ENCODE measurements at places on chromosomes 12 and 14.

GRCh38 chr12:25119020-25119419 is 75.9 kb downstream of the DNAI7 start:
- DNase-seq = no peak

DNA sequence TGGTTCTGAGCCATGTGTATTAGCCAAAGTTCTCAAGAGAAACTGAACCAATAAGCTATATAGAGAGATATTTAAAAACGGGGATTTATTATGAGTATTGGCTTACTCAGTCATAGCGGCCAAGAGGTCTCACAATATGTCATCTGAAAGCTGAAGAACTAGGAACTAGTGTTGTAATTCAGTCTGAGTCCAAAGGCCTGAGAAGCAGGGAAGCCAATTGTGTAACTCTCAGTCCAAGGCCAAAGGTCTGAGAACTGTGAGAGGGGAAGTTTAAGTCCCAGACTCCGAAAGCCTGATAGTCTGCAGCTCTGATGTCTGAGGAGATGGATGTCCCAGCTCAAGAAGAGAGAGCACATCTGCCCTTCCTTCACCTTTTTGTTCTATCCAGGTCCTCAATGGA is 344.8 kb upstream of the USP15 start:
- no peak for DNase-seq

- DNase-seq = no peak
Measured at GRCh38 chr14:92494512-92494911, 19.1 kb upstream of the RIN3 start.

DNA sequence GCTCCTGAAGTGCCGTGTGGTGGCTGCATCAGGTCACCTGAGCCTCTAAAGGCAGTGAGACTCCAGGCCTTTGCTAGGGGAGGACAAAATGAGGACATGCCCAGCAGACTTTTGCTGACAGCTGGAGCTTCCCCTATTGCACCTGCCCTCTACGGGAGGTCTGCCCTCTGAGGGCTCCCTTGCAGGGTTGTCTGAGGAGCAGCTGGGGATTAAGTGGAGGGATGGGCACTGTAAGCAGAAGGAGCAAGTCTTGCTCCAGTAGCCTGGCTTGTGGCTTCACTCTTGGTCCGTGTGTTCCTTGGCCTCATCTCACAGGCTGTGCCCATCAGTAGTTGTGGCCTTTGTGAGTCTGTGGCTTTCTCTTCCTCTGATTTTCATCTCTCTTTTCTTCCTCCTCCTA is 66.9 kb upstream of the NRXN3 start:
- DNase-seq = no peak

GRCh38 chr12:122943196-122943595 is 23.1 kb downstream of the ABCB9 start:
- no peak for DNase-seq

DNA sequence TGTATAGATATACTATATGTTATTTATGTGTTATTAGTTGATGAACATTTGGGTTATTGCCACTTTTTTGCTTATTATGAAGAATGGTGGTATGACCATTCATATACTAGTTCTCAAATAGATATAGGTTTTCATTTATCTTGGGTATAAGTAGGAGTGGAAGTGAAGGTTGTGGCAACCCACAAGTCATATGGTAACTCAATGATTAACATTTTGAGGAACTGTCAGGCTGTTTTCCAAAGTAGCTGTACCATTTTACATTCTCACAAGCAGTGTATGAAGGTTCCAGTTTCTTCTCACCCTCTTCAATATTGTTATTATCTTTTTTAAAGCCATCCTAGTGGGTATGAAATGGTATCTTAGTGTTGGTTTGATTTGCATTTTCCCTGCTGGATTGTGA is 19.0 kb upstream of the MSRB3 start:
- no peak for DNase-seq

- DNase-seq = no peak
Measured at GRCh38 chr12:32402946-32403345, 3.6 kb downstream of the FGD4 start.

GRCh38 chr12:31215518-31216232 is 110.3 kb downstream of the SINHCAF start:
- no peak for DNase-seq

GRCh38 chr14:61337893-61338292 is 16.5 kb downstream of the PRKCH start:
- DNase-seq = no peak

DNA sequence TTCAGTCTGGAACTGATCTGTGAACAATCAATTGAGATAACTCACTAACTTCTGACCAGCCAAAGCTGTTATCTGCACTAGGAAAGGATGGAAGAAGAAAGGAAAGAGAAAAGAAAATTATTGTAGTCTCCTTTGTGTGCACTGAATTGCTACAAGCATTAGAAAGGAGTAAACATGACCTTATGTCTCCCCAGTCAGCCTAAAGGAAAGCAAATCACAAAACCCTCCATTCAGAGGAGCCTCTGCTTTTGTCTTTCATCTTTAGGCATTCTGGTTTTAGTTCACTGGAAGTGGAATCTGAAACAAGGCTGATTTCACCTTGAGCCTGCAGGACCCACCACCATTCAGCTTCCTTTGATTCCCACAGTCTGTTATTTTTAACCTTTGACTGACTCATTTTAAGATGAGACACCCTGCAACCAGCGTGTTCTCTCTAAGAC is 26.0 kb downstream of the TBX3 start:
- DNase-seq = no peak

GRCh38 chr12:39764944-39765560 is 145.4 kb upstream of the ABCD2 start:
- DNase-seq = peak; percentile 11

DNA sequence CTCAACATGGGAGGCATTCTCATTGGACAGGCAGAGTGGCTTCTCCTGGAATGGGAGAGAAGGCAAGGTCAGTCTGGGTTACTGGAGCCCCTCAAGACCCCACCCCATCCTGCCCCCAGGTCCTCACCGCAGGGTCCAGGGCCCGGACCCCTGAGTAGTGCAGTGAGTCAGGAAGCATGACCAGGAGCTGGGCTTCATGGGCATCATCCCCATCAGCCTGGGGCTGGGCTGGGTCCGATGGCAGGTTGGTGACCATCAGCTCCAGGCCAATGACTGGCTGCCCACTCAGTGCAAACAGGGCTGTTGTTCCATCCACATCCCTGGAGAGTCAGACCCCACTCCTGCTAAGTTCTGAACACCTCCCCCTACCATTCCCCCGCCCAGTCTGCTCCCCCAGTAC is 13.1 kb downstream of the ITGA7 start:
- no peak for DNase-seq

GRCh38 chr12:116392061-116392460 is 114.6 kb upstream of the MED13L start:
- no peak for DNase-seq

GRCh38 chr14:58243790-58244555 is 670 bp upstream of the PSMA3 start:
- no peak for DNase-seq

- DNase-seq = no peak
Measured at GRCh38 chr12:107903341-107904061, 129.0 kb downstream of the ASCL4 start.

- DNase-seq = no peak
Measured at GRCh38 chr12:124370384-124370783, 75.5 kb downstream of the RFLNA start.

- DNase-seq = peak; percentile 48
Measured at GRCh38 chr14:69464829-69465228, 19.7 kb upstream of the PLEKHD1 start.

Data from HFF-Myc (cell line).